NCI-H774 (cell line): ENCODE measurements at places on chromosomes 4 and X.

DNA sequence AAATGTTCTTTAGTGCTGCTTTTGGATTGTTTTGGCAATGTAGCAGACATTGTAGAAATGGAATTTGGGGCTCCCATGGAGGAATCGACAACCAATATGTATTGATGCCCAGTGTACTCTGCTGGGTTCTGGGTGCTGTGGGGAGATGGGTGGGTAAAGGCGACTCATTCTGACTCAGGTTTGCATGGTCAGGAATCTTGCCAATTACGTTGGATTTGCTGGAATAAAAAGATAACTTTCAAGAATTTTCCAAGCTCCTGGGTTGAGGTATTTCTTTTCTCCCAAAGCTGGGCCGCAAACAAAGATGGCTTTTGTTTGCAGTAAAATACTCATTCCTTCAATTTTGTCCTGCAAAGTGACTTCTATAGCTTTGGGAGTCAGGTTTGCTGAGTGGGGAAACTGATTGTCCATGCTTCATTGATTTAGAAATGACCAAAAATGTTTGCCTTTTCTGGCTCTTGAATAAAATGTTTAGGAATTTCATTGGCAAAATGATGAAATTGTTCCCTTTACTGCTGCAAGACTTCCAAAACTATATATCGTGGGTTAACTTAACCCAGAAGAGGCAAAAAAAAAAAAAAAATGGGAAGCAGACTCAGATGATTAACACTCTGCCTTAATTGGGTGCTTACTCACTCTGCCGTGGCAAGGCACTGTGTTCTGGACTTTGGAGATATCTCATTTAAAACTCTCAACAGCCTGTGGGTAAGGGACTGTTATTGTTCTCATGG, 57.0 kb downstream of the RTL9 start:
- no peak for DNase-seq

DNA sequence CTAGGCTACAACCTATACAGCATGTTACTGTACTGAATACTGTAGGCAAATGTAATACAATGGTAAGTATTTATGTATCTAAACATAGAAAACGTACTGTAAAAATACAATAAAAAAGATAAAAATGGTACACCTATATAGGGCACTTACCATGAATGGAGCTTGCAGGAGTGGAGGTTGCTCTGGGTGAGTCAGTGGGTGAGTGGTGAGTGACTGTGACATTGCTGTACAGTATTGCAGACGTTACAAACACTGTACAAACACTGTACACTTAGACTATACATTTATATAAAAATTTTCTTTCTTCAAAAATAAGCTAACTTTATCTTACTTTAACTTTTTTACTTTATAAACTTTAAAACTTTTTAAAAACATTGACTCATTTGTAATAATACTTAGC, 190.3 kb upstream of the NR3C2 start:
- no peak for DNase-seq

DNA sequence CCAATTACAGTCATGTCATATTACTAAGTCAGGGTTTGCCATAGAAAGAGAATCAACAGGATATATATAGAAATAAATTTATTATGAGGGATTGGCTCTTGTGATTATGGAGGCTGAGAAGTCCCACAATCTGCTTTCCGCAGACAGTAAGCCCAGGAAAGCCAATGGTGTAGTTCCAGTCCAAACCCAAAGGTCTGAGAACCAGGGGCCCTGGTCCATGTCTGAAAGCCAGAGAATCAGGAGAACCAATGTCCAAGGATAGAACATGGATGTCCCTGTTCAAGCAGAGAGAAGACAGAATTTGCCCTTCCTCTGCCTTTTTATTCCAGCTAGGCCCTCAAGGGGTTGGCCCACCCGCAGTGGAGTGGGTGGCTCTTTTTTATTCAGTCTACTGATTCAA, 25.6 kb downstream of the FABP2 start:
- no peak for DNase-seq

DNA sequence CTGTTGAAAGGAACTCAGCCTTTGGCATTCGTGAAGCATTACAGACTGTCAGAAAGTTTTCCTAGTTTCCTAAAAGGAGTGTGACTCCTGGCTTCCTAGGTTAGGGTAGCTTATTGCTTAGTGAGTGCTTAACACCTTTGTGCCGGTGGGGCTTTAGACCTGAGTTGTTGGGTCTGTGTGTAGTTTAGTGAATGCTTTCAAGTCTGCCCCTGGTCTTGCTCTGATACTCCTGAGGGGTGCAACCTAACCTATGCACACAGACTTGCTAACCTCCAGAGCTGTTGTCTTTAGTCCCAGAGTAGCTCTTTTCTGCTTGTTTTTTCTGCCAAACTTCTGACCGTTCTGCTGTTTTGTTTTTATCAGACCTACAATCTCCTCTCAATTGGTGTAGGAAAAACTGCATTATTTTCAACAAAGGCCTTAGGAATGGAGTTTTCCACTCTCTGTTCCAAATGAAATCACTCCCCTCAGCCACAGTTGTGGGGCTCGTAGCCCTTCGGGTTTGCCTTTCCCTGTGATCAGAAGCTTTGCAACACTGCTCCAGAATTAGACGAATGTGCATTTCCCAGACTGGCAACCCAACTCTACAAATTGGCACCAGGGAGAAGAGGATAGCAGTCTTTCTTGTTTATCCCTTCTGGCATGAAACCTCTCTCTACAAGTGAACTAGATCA, 1399.1 kb upstream of the PCDH7 start:
- DNase-seq = no peak

- no peak for DNase-seq
Measured at GRCh38 chr4:42330002-42330592, 67.2 kb upstream of the SHISA3 start.
